ENCODE measurements at places on chromosomes 2 and 18.

GRCh38 chr2:152716805-152717227, 445 bp downstream of the PRPF40A start:
- no peak for DNase-seq

DNA sequence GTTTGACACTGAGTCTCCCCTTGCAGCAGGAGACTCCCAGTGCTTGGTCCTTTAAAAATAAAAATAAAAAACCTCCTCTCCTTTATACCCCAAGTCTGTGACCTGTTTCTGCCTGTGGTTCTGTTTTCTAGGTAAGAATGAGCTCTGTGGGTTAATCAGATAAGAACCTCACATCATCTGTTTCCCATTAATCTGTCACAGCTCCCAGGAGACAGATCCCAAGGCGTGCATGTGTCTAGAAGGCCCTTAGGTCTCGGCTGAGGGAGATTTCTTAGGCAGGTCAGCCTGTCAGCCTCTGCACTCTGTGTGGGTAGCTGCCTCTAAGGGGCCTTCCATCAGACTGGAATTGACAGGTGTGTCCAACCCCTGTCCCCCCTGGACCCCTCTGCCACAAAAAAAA, 80.7 kb downstream of the FHOD3 start:
- no peak for DNase-seq

- peak; percentile 61 for DNase-seq
Observed at GRCh38 chr18:9742524-9743131, 34.5 kb downstream of the RAB31 start.

DNA sequence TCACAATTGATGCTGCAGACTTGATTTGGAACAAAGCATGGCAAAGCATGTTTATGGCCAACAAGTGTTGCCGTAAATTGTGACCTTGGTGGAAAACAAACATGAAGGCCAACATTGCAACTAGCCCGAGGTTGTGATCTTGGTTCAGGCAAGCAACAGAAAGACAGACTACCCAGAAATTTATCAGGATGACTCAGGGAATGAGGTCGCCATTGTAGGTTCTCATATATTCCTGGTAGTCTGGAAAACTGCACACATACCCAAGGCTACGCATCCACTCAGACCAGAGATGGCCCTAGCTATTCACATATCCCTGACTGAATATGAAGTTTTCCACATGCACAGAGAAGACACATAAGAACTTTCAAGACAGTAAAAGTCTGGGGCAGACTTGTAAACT, 30.1 kb downstream of the CYP1B1 start:
- DNase-seq = no peak

DNA sequence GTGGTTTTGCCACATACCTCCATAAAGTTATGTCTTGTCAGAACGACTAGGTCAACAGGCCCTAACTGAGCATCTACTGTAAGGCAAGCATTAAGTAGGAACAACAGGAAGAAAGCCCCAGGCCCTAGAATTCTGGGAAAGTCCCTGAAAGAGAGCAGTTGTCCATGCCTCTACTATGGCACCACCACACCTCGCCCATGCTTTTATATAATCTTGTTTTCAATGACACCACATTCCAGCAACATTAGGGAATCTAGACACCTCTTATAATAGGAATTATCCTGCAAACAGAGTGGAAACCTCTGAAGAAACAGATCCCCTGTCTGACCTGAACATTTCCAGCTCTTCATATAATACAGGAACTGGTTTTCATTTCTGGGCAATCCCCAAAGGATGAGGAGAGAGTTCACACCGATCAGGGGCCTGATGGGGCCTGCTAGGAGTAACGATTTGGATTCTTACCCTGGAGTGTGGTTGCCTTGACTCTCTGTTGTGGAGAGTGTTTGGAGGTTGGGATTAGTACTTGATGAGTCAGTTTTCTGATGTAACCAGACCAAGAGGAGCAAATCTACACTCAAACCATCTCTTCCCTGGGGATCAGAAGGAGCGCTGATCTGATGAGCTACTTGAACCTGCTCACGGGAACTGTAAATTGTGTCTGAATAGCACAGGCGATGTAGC, 31.9 kb upstream of the CEP68 start:
- DNase-seq = peak; percentile 57

DNA sequence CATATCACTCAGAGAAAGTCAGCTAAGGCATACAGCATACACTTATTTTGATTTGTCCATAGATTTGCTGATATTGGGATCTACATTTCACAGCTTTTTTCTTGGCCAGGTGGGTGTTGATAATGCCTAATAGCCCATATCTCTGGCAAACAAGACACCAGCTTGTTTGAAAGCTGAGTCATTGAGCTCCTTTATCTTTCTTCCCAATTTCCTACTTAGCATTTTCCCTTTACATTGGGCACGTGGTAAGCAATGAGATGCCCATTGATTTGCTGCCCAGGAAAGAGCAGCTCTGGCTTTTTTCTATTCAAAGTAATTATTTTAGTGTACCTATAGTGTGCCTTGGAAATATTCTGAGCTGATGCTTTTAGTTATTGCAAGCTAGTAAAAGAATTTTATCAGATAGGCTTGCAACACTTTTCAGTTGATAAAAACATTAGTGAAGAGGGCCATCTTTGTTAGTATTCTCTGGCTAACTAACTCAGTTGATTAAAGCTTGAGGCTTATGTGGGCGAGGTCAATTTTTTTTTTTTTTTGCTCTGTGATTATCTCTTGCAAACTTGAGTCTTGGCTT, 79.6 kb downstream of the OSBPL6 start:
- no peak for DNase-seq

DNA sequence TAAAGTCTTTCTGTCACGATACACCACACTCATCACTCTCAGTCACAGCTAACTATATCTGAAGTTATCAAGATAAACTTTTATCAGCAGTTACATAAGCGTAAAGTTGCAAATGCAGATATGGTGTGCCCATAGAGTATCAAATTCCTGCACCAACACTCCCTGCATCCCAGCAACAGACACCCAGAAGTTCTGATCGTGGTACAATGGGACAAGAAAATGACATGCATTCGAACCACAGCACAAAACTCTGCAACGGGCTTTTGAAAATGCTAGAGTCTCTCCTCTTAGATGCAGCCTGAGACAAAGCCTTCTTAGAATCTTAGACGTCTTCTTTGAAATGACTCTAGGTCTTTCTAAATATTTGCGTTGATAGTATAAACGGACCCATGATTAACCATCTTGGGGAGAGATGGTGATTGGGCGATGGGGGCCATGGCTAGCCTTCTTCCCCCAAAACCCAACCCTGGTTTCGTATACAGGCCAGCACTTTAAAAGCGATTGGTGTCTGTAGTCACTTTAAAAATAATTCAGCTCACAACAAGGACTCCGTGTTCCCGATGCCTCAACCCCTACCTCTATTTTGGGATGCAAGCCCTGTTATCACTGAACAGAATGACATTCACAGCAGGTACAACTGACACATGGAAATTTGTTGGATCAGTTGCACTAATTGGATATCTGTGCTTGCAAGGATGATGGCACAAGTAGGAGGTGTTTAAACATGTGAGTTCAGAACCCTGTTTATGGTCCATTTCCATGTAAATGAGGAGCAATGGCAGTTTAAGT, 286.6 kb downstream of the MYT1L start:
- DNase-seq = no peak

DNA sequence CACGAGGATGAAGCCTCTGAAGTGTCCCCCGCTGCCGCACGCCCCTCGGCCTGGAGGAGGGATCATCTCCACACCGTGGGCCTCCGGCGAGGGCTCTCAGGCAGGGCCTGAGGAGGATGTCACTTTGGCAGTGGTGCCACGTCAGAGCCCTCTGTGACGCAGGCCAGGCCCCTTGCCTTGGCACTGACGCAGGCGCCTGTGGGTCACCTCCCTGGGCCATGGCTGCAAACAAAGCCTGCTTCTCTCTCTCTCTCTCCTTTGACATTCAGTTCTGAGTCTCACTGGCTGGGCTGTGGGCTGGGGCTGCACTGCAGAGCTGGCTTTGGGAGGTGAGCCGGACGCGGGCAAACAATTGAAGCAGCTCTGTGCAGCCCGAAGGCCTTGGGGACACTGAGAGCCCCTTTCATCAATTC, 273.7 kb downstream of the TWIST2 start:
- no peak for DNase-seq

GRCh38 chr2:157438863-157439823, 4.7 kb downstream of the CYTIP start:
- peak; percentile 16 for DNase-seq

DNA sequence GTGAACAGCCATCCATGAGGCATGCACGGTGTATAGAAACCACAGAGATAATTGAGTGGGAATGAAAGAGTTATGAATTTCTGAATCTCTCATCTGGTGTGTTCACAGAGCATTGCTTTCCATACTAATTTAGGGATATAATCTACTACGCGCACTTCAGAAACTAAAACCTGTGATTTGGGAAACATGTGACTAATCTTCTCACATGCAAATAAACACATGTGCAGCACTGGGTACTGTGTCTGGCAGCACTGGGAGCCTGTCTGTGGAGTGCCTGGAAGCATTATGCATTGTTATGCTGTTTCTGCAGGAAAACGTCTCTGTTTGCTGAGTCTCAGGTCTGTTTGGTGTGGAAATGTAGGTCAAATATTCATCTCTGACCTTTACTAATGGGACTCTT, 287.3 kb downstream of the CMPK2 start:
- no peak for DNase-seq
